ENCODE measurements at places on chromosomes 12 and 14. TPM values are rescaled to one million over a fixed set of nuclear protein-coding genes. Genes with fewer than 3 reads are reported as not detected.

Gene SMOC1
- 2.8 TPM for total RNA-seq

Gene BMP4
- 11.2 TPM for total RNA-seq

GRCh38 chr12:104886418-104887401, 71.4 kb downstream of the SLC41A2 start:
- no peaks in the 10 kb centered on the region for H3K27me3 ChIP-seq
- no peak for DNase-seq
- H3K27ac ChIP-seq, result no peak overlapping the region
- no peak overlapping the region for H3K4me3 ChIP-seq
- no peaks in the 10 kb centered on the region for H3K36me3 ChIP-seq
- no peaks in the 10 kb centered on the region for H3K4me1 ChIP-seq

GRCh38 chr14:42299692-42300091, 693.0 kb downstream of the LRFN5 start:
- no peaks in the 10 kb centered on the region for H3K36me3 ChIP-seq
- H3K4me3 ChIP-seq, result no peak overlapping the region
- H3K4me1 ChIP-seq, result no peaks in the 10 kb centered on the region
- H3K27ac ChIP-seq, result no peak overlapping the region
- DNase-seq, result peak; percentile 61
- H3K27me3 ChIP-seq, result no peaks in the 10 kb centered on the region

DNA sequence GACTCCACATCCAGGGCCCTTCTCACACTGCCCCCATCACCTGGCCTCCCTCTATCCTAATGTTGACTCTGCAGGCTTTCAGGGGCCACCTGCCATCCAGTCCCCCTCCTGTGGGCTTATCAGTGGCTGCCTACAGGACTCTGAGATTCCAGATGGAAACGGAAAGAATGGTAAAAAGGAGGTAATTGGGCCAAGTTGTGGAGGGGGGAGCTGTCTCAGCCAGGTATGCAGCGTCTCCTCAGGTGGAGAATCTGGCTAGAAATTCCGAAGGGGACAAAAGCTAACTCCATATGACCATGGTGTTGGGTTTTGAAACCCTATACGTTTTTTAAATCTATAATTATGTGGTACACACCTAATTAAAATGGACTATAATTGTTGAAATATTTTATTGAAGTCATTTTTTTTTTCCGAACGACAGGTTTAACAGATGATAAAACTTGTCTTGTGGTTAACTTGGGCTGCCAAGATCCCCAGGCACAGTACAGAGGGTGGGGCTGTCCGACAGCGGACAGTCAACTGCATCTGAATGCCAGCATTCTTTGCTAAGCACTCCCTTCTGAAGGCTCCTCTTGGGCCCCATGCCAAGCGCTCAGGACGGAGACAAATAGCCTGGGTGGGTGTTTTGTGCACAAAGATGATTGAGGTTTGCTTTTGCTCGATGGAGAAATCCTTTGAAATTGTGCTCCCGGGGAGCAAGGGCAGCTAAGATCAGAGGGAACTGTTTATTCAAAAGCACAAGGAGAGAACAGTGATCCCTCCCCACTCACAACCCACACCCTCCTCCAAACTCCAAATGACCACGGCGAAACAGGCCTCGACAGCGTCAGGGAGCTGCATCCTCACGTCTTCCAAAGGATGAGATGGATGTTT, 365.6 kb downstream of the BCL11B start:
- DNase-seq, result no peak
- H3K27me3 ChIP-seq, result no peaks in the 10 kb centered on the region
- no peak overlapping the region for H3K27ac ChIP-seq
- no peaks in the 10 kb centered on the region for H3K36me3 ChIP-seq

DNA sequence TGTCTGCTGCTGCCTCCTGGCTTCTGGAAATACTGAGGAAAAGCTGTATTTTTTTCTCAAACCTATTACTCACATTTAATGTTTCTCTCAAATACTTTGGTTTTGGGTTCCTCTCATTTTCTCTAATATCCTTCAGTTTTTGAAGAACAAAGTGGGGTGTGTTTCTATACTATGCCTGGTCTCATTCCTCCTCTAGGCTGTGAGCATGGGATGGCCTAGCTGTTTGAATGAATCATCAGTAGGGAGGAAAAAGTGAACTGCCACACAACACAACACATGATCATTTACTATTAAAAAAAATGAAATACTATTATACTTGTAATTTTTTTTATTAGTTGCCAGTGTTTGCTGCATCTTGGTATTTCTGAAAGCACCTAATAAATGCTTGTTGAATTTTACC, 11.3 kb upstream of the SMCO3 start:
- no peak overlapping the region for H3K4me3 ChIP-seq
- H3K4me1 ChIP-seq, result no peaks in the 10 kb centered on the region
- no peak overlapping the region for H3K27ac ChIP-seq

All from kidney (tissue), 22 donors.